Jurkat, Clone E6-1 (cell line): ENCODE measurements at places on chromosomes 5 and 9.

DNA sequence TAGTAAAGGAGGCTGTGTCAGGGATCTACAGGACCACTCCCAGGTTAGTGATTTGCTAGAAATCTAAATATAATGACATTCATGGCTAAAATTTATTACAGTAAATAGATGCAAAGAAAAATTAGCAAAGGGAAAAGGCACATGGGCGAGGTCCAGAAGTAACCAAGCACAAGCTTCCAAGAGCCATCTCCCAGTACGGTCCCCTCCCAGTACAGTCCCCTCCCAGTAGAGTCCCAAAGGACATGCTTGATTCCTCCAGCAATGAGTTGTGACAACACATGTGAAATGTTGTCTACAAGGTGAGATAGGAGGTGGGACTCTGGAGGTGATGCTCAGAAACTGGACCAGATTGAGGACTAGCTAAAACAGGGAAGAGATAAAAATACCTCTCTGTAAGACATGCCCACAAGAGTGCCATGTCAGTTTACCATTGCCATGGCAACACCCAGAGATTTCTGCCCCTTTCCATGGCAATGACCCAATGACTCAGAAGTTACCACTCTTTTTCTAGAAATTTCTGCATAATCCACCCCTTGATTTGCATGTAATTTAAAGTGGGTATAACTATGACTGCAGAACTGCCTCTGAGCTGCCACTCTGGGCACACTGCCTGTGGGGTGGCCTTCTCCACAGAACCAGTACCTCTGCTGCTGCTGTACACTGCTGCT lies 27.9 kb upstream of the CEMIP2 start:
- DNase-seq, result no peak

DNA sequence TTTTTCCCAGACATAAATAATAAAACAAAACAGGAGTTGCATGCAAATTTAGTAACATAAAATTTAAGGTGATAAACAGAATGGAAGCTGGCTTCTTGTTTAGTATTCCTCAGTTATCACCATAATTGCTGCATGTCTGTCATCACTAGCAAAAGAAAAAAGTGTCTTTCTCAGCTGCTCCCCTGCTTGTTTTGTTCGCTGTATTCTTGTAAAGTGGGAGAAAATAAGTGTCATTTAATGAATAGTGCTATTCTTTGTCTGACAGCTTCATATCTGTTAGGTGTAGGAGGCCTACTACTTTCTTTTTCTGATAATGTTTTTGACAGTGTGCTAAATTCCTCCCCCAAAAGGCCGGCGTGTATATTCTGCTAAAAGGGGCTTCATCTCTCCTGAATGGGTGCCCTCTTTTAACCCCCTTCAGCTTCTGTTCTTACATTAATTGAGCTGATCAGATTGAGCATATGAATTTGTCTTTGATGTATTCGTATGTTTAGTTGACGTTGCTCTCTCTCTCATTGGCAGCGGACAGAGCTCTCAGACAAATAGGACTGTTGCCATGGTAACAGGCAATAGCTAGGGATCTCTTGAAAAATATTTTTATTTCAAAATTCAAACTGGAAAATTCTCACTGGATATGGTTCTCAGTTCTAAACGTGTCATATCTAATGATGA lies 303.8 kb downstream of the KIAA0825 start:
- no peak for DNase-seq

- DNase-seq, result no peak
These were observed 112.6 kb downstream of the GALNT10 start for GRCh38 chr5:154303133-154303532.

- DNase-seq, result no peak
These were observed 187.3 kb upstream of the TLE4 start for GRCh38 chr9:79384501-79384900.

DNA sequence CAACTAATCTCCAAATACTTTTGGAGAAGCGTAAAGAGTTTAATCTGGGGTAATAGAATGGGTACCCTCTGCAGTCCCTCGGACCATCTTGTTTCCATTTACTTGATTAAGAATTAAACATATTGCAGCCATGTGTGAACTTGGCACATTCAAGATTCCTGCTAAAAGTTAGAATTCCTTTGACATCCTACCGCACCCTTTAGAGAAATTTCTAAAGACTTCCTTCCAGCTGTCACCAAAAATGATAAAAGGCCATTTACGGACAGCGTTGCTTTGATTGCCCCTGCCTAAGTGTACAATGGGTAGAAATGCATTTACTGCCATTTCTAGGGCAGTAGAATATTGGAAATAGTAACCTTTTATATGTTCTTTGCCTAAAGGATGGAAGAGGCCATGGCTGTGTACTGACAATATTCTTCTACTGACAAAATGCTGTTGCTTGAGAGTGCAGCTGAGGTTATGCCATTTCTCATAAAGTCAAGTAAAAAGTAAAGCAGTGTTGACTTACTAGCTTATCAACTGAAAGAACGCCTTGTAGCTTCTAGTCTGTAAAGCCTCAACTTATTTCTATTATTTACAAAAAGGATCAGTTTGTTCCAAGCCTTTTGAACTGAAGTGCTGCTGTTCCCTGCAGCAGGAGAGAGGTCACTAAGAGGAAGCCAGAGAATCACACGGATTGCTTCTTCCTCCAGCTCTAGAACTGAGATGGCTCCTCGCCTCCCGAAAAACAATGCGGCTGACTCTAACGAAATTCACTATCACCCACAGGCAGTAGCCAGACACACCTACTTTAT lies 139.8 kb upstream of the BASP1 start:
- DNase-seq, result no peak

GRCh38 chr5:180909782-180910181 lies 10.8 kb downstream of the BTNL8 start:
- DNase-seq, result no peak

- DNase-seq, result no peak
These were observed 286.7 kb downstream of the ELAVL2 start for GRCh38 chr9:23539311-23539710.
